ENCODE measurements at places on chromosomes 1 and 21.

- no peaks in the 10 kb centered on the region for H3K27me3 ChIP-seq
- no peaks in the 10 kb centered on the region for H3K36me3 ChIP-seq
- H3K4me3 ChIP-seq = no peak overlapping the region
- no peaks in the 10 kb centered on the region for H3K4me1 ChIP-seq
These were observed 940.1 kb upstream of the TMPRSS15 start for GRCh38 chr21:19343711-19344110.

- no peak overlapping the region for H3K4me3 ChIP-seq
- H3K27ac ChIP-seq = no peak overlapping the region
- H3K36me3 ChIP-seq = no peaks in the 10 kb centered on the region
- H3K4me1 ChIP-seq = peaks cover 43% of the 10 kb centered on the region
- no peak for DNase-seq
These were observed 30.3 kb upstream of the FMOD start for GRCh38 chr1:203381151-203381751.

DNA sequence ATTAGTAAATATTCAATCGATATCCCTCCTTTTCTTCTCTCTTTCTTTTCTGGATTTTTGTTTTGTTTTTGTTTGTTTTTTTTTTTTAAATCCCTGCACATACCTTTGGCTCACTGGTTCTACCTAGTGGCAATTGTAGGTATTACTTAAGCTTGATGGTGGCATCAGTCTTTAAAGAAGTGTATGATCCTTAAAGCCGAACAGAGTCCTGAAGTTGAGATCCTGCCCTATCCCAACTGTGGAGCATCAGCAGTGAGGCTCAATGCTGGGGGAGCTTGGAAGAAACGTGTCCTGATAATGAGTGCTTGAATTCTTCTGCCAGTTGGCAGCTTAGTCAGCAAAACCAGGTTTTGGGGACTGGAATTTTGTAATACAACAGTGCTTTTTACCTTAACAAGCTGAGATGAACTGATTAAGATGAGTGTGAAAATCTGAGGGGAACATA, 60.8 kb downstream of the FASLG start:
- H3K27ac ChIP-seq = no peak overlapping the region
- no peaks in the 10 kb centered on the region for H3K27me3 ChIP-seq
- no peaks in the 10 kb centered on the region for H3K36me3 ChIP-seq
- no peaks in the 10 kb centered on the region for H3K4me1 ChIP-seq
- H3K4me3 ChIP-seq = no peak overlapping the region
- DNase-seq = no peak

DNA sequence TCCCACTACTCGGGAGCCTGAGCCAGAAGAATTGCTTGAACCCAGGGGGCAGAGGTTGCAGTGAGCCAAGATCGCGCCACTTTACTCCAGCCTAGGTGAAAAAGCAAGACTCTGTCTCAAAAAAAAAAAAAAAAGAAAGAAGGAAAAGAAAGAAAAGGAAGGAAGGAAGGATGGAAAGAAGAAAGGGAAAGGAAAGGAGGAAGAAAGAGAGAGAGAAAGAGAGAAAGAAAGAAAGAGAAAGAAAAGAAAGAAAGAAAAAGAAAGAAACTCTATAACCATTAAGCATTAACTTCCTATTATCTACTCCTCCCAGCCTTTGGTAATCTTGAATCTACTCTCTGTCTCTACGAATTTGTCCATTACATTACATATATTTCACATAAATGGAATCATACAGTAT, 6.9 kb upstream of the NFASC start:
- DNase-seq = no peak
- peaks cover 5% of the 10 kb centered on the region for H3K4me1 ChIP-seq
- H3K27ac ChIP-seq = no peak overlapping the region
- no peaks in the 10 kb centered on the region for H3K27me3 ChIP-seq

- H3K27ac ChIP-seq = no peak overlapping the region
- H3K4me1 ChIP-seq = peaks cover 4% of the 10 kb centered on the region
- no peaks in the 10 kb centered on the region for H3K27me3 ChIP-seq
- no peak overlapping the region for H3K4me3 ChIP-seq
- DNase-seq = no peak
- peaks cover 39% of the 10 kb centered on the region for H3K36me3 ChIP-seq
These were observed 19.2 kb downstream of the SLC19A2 start for GRCh38 chr1:169466259-169467230.

- no peaks in the 10 kb centered on the region for H3K36me3 ChIP-seq
- H3K27ac ChIP-seq = no peak overlapping the region
- no peaks in the 10 kb centered on the region for H3K27me3 ChIP-seq
- no peak overlapping the region for H3K4me3 ChIP-seq
These were observed 18.0 kb upstream of the ACTRT2 start for GRCh38 chr1:3003039-3003940.

GRCh38 chr1:203486618-203487370, 7.2 kb upstream of the OPTC start:
- H3K36me3 ChIP-seq = no peaks in the 10 kb centered on the region
- peak overlapping the region; percentile 49 for H3K4me3 ChIP-seq
- peaks cover 17% of the 10 kb centered on the region for H3K4me1 ChIP-seq
- H3K27me3 ChIP-seq = no peaks in the 10 kb centered on the region
- peak overlapping the region; percentile 84 for H3K27ac ChIP-seq

DNA sequence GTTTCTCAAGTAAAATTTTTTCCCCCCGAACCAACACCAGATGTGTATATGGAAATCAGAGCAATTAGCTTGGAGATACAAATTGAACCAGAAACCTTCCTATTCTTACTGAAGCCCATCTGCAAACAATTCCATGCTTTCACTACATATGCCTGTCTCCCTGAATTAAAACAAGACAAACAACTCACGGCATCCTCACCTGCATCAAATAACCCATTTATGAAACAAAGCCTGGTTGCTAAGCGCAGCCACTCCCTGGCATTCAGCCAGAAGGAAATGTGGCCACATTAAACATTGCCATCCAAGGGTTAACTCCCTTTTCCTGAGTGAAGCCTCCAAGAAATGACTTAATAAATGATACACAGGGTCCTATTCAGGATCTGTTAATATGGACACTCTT, 55.3 kb downstream of the APP start:
- peak overlapping the region; percentile 43 for H3K27ac ChIP-seq
- no peak for DNase-seq
- H3K4me3 ChIP-seq = no peak overlapping the region
- H3K4me1 ChIP-seq = peaks cover 48% of the 10 kb centered on the region
- no peaks in the 10 kb centered on the region for H3K36me3 ChIP-seq
- H3K27me3 ChIP-seq = no peaks in the 10 kb centered on the region

GRCh38 chr1:116379674-116380498, 6.8 kb downstream of the ATP1A1 start:
- no peak overlapping the region for H3K27ac ChIP-seq
- H3K27me3 ChIP-seq = no peaks in the 10 kb centered on the region
- DNase-seq = no peak
- H3K4me3 ChIP-seq = no peak overlapping the region
- peaks cover 65% of the 10 kb centered on the region for H3K4me1 ChIP-seq
- peaks cover 6% of the 10 kb centered on the region for H3K36me3 ChIP-seq

DNA sequence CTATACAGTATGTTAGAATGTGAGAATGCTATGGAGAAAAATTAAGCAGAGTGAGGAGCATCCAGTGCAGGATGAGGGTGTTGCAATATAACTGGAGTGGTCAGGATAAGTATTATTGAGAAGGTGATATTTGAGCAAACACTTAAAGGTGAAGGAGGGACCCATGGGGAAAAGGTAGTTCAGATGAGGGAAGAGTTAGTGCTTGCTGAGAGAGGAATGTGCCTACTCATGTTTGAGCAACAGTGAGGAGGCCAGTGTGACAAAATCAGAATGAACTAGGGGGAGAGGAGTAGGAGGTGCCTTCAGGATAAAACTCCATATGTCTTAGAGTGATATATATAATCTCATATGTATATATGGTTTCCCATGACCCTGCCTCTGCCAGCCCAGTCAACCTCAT, 6.2 kb upstream of the TRIM45 start:
- no peak overlapping the region for H3K4me3 ChIP-seq
- H3K27ac ChIP-seq = no peak overlapping the region
- H3K4me1 ChIP-seq = no peaks in the 10 kb centered on the region
- H3K36me3 ChIP-seq = no peaks in the 10 kb centered on the region

GRCh38 chr1:27299385-27300271, 22.3 kb upstream of the TMEM222 start:
- no peaks in the 10 kb centered on the region for H3K27me3 ChIP-seq
- peak; percentile 55 for DNase-seq
- no peak overlapping the region for H3K4me3 ChIP-seq
- H3K36me3 ChIP-seq = peaks cover 11% of the 10 kb centered on the region
- H3K4me1 ChIP-seq = peaks cover 31% of the 10 kb centered on the region
